ENCODE measurements at places on chromosomes 7 and 10. TPM values are rescaled to one million over a fixed set of nuclear protein-coding genes. Genes with fewer than 3 reads are reported as not detected.

Gene AKR1E2
- 7.1 TPM for total RNA-seq

Gene ITPRID1
- not detected for total RNA-seq

Gene IDI2
- total RNA-seq: not detected

Gene BCCIP
- total RNA-seq: 64.2 TPM

Gene TRIM74
- not detected for total RNA-seq

Gene CYP3A5
- total RNA-seq: not detected

Gene TRPV5
- total RNA-seq: not detected

Gene FANK1
- 2.4 TPM for total RNA-seq

Gene ANKRD30A
- total RNA-seq: not detected

Gene SEPTIN7
- 205 TPM for total RNA-seq

Gene NRCAM
- total RNA-seq: 57.6 TPM

Gene GGCT
- total RNA-seq: 34.6 TPM

Gene PTN
- total RNA-seq: 0.56 TPM

Gene ALDH18A1
- total RNA-seq: 113 TPM

Gene FIGNL1
- total RNA-seq: 29.9 TPM

Gene MMD2
- not detected for total RNA-seq

Gene TUBB8
- total RNA-seq: not detected

Gene MTPN
- 143 TPM for total RNA-seq

Gene MXI1
- 7.1 TPM for total RNA-seq

Gene FAM13C
- total RNA-seq: 0.66 TPM

Gene PHTF2
- total RNA-seq: 9.0 TPM
